ENCODE measurements at places on chromosomes 16 and 17.

GRCh38 chr17:83065660-83066542 is 13.5 kb upstream of the METRNL start:
- peak; percentile 8 for DNase-seq

DNA sequence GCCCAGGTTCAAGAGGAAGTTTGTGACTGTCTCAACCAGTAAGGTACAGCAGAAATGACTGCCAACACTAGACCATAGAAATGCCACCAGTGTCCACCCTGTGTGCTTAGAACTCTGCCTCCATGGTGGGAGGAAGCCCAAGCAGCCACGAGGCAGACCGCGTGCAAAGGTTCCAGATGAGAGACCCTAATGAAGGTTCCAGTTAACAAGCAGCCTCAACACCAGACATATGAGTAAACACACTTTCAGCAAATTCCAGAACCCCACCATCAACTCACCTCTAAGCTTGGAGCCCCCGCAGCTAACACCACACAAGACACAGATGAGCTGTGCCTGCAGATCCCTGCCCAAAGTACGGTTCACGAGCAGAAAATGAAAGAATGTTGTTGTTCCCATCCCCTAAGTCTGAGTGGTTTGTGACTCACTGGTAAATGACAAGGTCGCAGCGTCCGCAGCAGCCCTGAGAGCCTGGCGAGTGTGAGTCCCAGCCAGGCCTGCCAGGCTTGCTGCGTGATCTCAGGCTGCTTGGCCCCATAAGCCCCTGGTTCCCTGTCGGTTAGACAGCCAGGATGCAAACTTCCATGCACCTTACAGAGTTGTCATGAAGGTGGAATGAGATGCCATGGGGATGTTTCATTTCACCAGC is 193.7 kb downstream of the C16orf95 start:
- DNase-seq, result no peak

- no peak for DNase-seq
These were observed 153.2 kb upstream of the KCNJ18 start for GRCh38 chr17:21539146-21539545.

DNA sequence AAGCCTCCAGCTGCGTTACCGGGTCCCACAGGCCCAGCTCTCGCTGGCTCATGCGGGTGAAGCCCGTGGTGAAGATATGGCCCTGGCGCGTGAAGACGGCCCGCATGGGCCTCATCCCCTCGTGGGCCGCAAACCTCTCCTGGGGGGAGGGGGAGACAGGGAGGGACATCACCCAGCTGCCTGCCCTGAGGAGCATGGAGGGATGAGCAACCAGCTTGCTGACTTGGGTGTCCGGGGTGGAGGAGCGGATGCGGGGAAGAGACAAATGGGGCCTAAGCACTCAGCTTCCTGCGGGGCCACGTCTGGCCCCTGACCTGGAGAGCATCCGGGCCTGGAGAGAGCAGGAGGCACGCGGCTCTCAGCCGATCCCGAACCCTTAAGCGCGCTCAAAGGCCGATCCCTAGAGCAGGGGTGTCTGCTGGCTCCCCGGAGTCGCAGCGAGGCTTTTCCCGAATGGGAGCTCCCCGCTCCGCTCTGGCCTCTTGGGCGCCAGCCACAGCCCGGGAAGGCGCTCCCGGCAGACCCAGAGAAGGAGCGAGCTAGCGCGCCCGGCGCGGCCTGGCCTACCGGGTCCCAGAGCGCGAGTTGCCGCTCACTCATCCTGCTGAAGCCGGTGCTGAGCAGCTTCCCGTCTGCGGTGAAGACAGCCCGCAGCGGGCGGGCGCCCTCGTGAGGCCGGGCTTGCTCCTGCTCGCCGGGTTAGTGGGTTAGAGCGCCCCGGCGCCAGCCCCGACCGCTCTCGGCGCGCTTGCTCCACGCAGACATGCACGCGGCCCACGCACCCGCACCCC is 5.0 kb downstream of the CORO6 start:
- DNase-seq, result no peak

DNA sequence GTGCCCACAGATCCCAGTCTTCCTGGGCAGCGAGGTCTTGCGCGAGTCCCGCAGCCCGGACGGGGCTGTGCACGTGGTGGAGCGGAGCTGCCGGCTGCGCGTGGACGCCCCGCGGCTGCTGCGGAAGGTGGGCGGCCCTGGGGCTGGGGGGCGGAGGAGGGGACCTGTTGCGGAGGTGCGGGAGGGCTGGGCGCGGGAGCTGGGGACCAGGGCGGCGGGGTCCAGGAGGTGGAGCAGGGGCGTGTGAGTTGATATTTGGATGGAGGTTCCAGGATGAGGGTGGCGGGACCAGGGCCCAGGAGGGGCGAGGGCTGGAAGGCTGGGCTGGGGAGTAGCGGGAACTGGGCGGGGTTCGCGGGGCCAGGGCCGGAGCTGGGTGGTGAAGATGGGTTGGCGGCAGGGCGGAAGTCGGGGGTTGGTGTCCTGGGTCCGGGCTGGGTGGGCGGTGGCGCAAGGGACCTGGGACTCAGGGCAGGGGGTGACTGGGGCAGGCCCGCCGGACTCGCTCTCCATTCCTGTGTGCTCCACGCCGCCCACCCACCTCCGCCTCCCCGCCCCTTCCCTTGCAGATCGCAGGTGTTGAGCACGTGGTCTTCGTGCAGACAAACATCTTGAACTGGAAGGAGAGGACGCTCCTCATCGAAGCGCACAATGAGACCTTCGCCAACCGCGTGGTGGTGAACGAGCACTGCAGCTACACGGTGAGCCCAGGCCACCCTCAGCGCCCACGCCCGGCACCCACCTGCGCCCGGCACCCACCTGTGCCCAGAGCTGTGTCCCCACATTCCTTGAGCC is 29.6 kb downstream of the SEC14L5 start:
- DNase-seq, result no peak

- DNase-seq, result peak; percentile 57
These were observed 40.3 kb upstream of the MRPS23 start for GRCh38 chr17:57889892-57890856.

GRCh38 chr17:55811536-55811935 is 60.7 kb downstream of the PCTP start:
- no peak for DNase-seq

DNA sequence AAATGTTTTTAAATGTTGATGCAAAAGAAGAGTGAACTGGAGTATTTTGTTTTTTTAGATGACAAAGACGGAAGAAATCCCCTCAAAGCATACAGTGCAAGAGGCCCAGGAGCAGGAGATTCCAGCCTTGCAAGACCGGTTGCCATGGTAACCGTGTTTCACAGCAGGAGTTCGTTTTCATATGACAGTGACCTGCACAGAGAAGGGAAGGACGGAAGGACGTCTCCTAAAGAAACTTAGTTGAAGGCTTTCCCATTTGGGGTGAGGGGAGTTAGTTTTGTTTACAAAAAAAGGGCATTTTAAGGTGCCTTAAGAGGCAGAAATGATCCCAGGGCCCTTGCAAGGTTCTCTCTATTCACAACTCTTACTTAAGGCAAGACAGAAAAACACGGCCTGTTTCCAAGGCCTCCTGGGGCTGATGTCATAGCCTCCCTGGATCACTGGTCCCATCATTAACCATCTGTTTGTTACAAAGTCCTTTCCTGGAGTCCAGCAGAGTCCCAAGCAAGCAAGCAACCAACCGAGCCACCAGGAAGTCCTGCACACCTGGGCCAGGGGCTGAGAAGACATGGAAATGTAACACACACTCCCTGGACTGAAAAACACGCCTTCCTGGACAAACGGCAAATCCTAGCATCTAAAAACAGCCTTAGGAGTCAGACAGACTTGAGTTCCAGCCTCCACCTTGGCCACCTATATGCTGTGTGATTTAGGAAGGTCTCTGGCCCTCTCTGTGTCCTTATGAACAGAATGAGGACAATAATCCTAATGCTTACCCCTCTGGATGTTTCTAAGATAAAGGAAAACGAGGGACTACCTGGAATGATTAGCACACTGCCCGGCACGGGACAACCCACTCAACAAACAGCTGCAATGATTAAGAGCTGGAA is 30.3 kb upstream of the RPH3AL start:
- peak; percentile 69 for DNase-seq

DNA sequence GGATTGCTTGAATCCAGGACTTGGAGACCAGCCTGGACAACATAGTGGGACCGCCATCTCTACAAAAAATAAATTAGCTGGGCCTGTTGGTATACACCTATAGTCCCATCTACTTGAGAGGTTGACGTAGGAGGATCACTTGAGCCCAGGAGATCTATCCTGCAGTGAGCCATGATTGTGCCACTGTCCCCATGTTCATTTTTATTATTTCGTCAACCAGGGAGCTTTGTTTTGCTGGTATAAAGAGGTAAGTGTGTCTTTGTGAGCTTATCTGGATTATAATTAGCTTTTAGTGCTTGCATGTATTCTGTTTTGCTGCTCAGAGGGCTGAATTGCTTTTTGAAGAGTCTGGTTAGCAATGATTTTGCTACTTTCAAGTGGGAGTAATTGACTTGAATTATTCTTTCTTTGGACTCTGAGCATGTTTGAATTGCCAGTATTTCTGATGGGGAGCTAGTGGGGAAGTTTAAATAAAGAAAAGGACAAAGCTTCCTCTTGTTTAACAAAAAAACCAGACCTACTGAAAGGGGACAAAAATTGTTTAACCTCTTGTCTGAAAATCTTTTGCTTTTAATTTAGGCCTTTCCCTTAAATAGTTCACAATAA is 31.6 kb upstream of the BCAS3 start:
- no peak for DNase-seq

DNA sequence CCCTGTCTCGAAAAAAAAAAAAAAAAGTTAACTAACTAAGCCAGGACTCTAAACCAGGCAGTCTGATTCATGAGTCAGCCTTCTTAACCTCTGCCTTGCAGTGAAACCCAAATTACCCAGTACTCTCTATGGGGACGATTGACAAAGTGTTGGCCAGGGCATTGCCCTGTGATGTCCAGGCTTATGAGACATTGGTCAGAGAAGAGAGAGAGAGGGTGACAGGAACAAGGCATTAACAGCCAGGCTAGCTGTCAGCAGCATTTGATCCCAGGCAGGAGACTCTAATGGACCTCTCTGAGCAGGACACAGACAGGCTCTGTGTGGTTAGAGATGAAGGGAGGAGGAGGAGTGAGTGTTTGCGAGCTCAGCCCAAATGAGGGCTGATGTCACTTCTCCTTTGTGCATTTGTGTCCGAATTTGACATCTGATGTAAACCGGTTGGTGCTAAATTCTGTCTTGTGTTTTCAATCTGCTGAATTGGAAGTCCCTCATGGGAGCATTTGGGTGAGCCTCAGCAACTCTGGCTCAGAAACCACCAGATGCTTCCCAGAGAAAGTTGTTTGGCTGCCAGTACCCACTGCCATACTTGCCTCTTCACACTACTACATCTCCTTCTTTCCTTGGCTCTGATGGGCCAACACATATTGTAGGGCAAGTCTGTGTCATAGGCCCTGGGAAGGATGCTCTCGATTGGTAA is 4.3 kb upstream of the MYL4 start:
- DNase-seq, result no peak

- DNase-seq, result no peak
These were observed 90.8 kb downstream of the SHISA6 start for GRCh38 chr17:11331547-11332513.

DNA sequence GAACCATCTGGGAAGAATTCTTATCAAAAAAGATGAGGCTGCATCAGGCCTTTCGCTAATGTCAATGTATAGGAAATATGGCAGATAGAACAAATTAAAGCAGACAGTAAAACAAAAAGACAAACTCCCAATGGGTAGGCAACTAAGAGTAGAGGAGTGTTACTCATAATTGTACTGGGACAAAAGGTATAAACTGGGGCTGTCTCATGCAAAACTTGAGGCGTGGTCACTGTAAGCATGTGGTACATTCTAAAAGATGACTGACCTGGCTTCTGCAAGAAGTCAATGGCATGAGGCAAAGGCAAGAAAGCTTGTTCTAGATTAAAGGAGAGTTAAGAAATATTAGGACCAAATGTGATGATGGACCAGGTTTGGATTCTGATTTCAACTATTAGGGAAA is 26.7 kb downstream of the SMIM36 start:
- DNase-seq, result no peak

DNA sequence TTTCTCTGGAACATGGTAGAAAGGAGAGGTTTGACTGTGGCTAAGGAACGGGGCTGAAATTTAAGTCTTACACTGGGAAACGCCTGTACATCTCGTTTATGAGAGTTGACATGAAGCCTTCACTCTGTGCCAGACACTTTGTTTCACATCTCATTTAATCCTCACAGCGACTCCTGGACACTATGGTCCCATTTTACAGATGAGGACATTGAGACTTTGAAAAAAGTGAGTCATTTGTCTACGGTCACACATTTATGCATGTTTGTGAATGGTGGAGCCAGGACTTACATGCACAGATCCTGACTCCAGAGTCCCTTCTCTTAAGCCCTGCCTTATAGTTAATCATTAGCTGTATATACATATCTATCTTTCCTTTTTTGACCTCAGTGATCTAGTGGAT is 318.4 kb upstream of the EEF2KMT start:
- DNase-seq, result no peak

- no peak for DNase-seq
These were observed 41.5 kb downstream of the TMEM235 start for GRCh38 chr17:78272914-78273258.

GRCh38 chr17:77495575-77495974 is 354.8 kb downstream of the SEC14L1 start:
- DNase-seq, result peak; percentile 4

DNA sequence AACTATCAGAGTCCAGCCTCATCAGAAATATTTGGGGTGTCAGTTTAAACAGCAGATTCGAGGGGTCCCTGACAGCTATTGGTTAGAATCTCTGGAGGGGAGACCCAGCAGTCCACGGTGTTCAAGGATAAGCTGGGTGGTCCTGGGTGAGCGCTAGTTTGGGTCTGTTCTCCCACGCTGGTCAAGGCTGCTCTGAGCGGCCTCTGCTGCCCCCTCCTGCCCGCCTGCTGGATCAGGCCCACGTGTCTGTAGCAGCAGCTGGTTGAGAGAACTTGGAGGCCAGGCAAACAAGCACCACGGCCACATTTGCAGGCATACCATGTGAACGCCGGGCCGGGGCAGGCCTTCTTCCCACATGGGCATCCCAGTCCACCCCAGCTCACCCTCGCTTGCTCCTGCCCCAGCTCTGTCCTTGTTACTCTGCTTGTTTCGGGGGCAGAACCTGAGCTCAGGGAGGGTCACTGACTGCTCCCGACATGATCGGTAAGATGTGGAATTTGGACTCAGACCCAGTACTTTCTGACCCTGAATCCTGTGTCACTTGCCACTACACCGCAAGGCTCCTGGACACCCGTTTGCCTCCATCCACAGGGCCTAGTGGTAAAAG is 7.4 kb downstream of the FOXF1 start:
- DNase-seq, result peak; percentile 54

DNA sequence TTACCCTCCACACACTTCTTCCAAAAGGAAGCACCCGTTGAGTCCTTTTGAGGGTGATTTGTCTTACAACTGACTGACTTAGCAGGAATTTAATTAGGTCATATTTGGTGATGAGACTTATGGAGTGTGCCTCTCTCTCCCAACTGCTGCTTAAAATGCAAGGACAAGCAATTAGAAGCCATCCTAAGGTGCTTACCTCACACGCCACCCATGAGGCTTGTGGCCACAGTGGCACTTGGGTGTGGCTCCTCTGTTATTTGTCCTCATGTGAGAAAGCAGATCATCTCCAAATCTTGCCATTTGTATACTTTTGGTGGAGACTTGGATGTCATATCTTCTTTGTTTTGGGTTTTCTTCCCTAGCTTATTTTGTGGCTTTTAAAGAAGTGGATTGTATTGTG is 61.6 kb downstream of the WNT3 start:
- no peak for DNase-seq

Data from WERI-Rb-1 (cell line).